RWPE2 (cell line): ENCODE measurements at places on chromosomes 3 and 15.

GRCh38 chr15:94269954-94270353 lies 38.6 kb downstream of the MCTP2 start:
- no peak for DNase-seq

GRCh38 chr3:44284949-44285348 lies 43.3 kb downstream of the TOPAZ1 start:
- no peak for DNase-seq

DNA sequence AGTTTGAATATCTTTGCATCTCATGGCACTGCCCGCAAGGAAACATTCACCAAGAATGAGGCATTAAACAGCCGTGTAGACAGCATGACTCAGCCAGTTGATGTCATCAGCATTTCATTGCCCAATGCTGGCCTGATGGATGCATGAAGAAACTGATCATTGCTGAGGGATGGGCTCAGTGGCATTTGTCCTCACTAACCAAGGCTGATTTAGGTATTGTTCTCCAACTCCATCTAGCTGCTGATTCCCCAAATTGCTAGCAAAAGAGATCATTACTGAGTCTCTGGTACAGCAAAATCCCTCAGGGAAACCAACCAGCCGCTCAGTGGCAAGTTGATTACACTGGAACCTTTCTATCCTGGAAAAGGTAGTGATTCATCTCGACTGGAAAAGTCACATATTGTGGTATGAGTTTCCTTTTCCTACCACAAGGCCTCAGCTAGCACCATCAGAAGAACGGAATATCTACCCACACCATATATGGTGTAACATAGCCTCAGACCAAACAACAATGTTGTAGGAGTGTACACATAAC lies 186.5 kb upstream of the GAP43 start:
- DNase-seq: peak; percentile 71

GRCh38 chr3:25476639-25477038 lies 48.6 kb downstream of the RARB start:
- DNase-seq: no peak

DNA sequence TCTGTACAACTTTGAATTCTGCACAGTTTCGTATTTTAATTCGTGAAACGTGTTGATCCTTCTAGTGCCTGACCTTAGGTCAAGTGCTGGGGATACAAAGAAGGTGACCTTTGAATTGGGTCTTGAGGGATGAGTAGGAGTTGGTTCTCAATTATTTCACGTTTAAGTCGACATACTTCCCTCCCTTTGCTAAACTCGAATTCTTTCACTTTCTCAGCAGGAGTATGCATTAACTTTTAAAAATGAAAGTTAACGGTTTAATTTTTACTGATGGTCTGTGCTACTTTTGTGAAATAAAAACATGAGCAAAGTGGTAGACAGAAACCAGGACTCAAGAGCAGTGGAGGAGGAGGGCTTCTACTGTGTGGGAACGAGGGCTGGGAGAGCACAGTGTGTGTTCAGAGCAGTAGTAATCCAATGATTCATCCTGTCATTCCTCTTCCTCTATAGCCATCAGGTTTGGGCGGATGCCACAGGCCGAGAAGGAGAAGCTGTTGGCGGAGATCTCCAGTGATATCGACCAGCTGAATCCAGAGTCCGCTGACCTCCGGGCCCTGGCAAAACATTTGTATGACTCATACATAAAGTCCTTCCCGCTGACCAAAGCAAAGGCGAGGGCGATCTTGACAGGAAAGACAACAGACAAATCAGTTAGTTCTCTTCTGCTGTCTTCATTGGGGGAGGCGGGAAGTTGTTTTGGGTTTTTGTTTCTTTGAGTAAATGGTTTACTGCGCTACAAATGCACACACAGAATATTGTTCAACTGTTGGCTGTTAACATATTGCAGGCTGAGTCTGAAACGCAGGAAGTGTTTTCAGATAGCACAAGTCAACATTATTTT lies 78.6 kb upstream of the TSEN2 start:
- no peak for DNase-seq

- peak; percentile 55 for DNase-seq
These were observed at the start of gene PCOLCE2 for GRCh38 chr3:142888481-142889211. Gene PCOLCE2, minus strand, starts transcription at chr3:142889083. Its CDS starts 187 bp downstream, at chr3:142888896.

- DNase-seq: no peak
These were observed 582.8 kb downstream of the PDCD6IP start for GRCh38 chr3:34381243-34381642.
